ENCODE measurements at places on chromosomes 1 and 21. TPM values are rescaled to one million over a fixed set of nuclear protein-coding genes. Genes with fewer than 3 reads are reported as not detected.

DNA sequence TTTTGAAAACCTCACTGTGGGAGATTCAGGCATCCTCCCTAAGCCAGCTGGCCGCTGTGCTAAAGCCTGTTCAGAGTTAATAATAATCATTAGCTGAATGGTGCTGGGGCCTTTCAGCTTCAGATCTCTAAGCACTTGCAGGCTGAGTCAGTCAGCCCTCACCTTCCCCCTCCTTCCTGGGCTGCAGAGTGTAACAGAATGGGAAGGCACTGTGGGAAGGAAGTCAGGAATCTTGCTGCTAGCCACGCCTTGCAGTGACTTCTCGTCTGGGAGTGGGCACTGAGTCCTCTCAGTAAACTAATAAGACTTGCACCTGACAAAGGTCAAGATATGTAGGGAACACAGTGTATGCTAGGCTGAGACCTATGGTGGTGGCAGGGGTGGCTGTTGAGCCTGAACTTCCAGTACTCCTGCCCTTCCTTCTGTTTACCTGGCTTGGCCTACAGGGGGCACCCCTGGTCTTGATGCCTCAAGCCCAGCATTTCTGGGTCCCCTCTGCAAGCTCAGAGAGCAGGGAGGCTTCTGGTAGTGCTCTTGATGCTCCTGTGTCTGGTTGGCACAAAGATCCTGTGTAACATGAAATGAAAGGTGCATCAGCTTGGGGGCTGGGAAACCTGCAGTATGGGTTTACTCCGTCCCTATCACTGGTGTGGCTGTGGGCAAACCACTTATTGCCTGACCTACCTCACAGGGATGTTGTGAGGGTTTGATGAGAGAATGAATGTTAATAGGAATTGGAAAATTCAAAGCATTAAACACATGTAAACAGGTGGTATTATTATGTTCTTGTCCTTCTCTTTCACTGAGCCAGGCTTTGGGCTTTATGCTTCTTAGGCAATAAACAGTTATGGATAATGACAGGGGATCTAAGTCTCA is 6.0 kb downstream of the CYB561D1 start:
- DNase-seq, result no peak

DNA sequence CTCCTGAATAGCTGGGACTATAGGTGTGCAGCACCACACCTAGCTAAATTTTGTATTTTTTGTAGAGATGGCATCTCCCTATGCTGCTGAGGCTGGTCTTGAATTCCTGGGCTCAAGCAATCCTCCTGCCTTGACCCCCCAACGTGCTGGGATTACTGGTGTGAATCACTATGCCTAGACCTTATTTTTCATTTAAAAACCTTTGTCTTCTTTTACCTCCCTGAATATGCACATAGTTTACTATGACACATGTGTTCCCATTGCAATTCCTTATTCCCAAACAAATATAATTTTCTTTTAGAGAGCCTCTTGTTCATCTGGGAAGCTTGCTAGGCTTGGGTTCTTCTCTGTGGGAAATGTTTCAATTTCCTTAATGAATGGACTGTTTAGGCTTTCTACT is 16.8 kb downstream of the SH3BGR start:
- no peak for DNase-seq

Gene ELOVL1
- total RNA-seq, result 51.0 TPM

Gene CCDC27
- total RNA-seq, result not detected

Data from fibroblast of villous mesenchyme (primary cell).